Right lung (tissue), 10 donors: ENCODE measurements at places on chromosomes 3 and 15. TPM values are rescaled to one million over a fixed set of nuclear protein-coding genes. Genes with fewer than 3 reads are reported as not detected.

DNA sequence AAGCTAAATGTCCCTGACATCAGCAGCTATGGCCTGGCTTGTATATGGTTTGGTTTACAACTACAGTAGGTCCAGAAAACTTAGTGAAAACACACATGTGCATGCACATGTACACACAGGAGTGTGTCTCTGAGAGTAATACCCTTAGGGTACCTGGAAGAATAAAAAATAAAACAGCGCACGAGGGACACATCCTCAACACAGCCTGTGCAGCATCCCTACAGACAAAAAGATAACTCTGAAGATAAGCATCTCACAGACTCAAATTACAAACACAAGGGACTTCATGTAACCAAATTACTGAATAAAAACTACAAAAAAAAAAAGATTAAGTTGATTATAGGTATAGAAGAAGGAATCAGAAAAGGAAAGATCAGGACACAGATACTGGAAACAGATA is 108.8 kb downstream of the CTNNB1 start:
- no peak for DNase-seq

DNA sequence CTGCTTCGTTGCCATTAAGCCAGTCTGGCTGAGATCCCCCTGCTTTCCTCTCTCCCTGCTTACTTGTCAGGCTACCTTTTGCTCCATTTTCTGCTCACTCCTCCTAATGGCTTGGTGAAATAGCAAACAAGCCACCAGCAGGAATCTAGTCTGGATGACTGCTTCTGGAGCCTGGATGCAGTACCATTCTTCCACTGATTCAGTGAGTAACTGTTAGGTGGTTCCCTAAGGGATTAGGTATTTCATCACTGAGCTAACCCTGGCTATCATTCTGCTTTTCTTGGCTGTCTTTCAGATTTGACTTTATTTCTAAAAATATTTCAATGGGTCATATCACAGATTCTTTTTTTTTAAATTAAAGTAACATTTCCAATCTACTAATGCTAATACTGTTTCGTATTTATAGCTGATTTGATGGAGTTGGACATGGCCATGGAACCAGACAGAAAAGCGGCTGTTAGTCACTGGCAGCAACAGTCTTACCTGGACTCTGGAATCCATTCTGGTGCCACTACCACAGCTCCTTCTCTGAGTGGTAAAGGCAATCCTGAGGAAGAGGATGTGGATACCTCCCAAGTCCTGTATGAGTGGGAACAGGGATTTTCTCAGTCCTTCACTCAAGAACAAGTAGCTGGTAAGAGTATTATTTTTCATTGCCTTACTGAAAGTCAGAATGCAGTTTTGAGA is 25.0 kb downstream of the CTNNB1 start:
- DNase-seq, result no peak

Gene IL5RA
- 3.3 TPM for polyA plus RNA-seq

- peak; percentile 58 for DNase-seq
Observed at GRCh38 chr15:74375303-74375693, 7.9 kb upstream of the CYP11A1 start.

GRCh38 chr3:134607054-134608022 is 43.5 kb downstream of the KY start:
- DNase-seq, result no peak

Gene RETNLB
- polyA plus RNA-seq, result not detected

DNA sequence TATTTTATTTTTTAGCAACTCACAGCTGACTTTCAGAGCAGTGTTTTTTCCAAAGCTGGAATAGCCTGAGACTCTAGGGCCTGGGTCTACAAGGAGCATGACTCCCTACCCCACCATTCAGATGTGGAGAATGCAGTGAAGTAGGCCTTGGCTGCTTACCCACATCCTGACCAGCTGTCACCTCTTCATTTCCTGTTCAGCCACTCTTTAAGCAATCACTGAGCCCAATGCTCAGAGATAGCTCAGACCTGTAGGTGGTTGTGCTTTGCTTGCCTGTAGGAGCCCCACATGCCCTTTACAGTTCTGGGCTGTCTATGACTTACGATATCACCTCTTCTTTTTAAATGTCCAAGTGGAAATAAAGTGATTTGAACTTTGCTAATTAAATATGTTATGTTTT is 148.1 kb downstream of the NEK11 start:
- DNase-seq, result no peak

GRCh38 chr3:97464035-97464434 is 300.5 kb upstream of the ARL6 start:
- DNase-seq, result no peak

GRCh38 chr3:136740351-136740958 is 11.7 kb downstream of the STAG1 start:
- no peak for DNase-seq

Gene CAMK2N2
- polyA plus RNA-seq, result 0.29 TPM

Gene REC114
- not detected for polyA plus RNA-seq

Gene TM4SF4
- not detected for polyA plus RNA-seq

DNA sequence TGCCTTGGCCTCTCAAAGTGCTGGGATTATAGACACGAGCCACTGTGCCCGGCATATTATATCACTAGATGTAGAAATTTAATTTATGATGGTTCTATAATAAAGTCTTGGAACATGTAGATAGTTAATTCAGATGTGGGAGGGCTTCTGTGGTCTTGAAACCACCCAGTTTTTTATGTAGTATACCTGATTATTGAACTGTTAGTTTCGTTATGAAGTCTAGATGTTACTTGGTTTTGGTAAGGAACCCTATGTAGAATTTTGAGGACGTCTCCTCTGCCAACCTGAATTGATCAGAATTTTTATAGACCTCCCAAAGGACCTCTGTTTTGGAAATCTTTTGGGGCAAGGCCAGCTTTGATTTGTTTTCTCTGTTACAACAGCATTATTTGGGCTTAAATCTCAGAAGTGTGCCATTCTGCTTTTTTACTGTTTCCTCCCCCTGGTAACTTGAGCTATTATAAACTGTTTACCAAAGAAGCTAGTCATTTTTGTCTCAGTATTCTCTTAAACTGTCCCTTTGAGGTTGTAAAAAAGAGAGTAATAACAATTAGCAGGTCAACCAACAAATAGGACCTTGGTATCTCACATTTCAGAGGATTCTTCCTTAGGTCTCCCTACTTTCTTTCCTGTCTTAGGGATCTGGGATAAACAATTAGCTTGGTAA is 20.8 kb downstream of the AKAP13 start:
- no peak for DNase-seq

DNA sequence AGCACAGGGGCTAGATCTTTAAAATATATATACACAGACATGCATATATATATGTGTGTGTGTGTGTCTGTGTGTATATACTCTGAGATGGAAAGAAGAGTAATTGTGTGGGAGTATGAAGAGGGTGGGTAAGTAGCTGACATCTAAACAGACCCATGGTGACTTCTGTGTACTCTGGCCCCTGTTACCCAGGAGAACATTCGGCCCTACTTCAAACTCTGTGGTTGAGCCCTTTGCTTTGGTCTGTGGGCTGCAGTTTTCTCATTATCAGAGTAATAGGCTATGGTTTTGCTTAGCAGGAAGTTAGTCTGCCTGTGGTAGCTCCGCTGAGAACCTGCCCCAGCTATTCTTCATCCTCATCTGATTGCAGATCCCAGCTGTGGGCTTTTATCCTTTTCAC is 141.4 kb downstream of the RBPMS2 start:
- no peak for DNase-seq

GRCh38 chr3:119627461-119627860 is 29.8 kb downstream of the PLA1A start:
- DNase-seq, result no peak

Gene CDHR4
- 4.5 TPM for polyA plus RNA-seq

DNA sequence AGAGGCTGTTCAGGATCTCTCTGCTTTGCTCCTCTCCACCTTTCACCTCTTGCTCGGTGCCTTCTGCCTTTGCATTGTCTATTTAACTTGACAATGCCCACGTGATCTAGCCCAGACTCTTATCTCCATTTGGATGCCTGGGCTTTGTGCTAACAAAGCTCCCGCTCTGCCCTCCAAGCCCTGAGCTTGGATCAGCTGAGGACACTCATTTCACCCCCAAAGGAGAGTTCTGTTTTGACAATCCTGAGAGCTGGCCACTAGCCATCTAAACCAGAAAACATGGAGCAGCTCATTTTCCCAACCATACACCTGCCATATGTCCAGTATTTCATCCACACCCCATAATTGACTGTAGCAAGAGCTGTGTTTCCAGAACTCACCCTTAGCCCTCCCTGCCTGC is 12.8 kb downstream of the GPR176 start:
- DNase-seq, result no peak
